ENCODE measurements at places on chromosomes 1 and 21. TPM values are rescaled to one million over a fixed set of nuclear protein-coding genes. Genes with fewer than 3 reads are reported as not detected.

The NPR1 gene
- 20.3 TPM for polyA plus RNA-seq

The LEFTY1 gene
- polyA plus RNA-seq = 4.9 TPM

The KLHDC9 gene
- 4.6 TPM for polyA plus RNA-seq

DNA sequence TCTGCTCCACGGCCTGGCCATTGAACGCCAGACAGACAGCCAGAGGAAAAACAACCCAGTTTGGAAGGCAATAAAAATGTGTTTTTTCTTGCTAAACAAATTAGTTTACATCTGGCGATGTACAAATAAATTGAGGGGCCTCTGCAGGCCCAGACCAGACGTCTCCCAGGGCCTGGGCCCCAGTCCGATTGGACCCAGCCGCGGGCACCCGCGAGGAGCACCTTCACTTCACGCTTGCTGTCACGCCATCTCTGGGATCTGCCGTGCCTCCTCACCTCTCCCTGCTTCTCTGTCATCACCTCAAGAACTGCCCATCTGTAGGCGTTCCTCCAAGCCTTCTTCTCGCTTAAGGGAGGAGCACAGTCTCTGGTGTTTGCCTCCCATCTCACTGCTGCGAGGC, 61.5 kb downstream of the GLIS1 start:
- DNase-seq = no peak

DNA sequence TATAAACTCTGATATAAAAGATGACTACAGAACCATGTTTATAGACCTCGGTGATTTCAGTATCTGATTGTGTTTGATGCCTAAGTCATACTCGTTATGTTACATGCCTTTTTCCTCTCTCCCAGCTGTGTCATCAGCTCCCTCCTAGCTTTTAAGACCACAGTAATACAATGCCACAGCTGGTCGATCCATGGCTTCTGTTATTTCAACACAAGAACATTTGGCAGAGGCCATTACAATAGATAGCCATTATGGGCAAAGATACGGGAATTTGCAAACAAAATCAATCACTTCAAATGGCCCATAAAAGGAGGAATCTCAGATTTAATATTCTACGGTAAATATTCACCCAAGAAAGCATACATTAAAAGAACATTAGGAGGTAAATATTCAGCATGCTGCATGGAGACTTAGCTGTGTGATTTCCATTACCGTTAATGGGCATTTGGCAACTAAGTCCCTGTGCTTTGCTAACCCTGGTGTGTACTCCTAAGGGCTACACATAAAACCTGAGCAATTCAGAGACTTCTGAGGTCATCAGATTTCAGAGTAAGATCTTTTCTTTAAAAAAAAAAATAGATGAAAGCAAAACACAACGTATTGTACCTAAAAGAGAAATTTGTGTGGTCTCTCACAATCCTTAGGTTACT, 153.4 kb downstream of the PIGK start:
- DNase-seq = no peak

DNA sequence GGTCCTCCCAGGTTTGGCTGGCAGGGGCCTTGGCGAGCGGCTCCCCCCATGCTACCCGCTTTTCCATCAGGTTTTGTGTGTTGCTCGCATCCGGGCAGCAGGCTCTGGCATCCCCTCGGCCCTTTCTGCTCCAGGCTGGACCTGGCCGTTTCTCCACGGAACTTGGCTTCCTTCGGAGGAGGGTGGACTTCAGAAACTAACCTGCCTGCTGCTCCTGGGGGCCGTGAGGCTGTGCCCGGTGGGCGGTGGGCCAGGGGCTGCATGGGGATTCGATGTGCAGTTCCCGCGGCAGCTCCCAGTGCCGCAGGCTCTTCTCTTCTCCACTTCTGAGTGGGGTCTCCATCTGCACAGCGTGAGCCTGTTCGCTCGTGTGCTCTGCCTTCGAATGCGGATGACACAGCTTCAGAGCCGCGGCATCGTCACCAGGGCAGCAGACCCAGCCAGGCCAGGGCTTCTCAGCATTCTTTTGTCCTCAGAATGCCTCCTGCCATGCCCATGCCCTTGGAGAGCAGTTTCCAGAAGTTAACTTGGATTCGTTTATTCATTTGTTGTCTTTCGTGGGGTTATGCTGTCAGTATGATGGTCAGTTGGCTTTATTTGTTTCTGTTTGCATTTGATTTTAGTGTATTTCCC, 36.4 kb downstream of the PRKCZ start:
- DNase-seq = peak; percentile 63

GRCh38 chr1:157085421-157085820, 14.2 kb downstream of the ETV3L start:
- DNase-seq = no peak

All from left lung (tissue), 14 donors.